Epithelial cell of proximal tubule (primary cell): ENCODE measurements at places on chromosomes 11 and 22. TPM values are rescaled to one million over a fixed set of nuclear protein-coding genes. Genes with fewer than 3 reads are reported as not detected.

- no peak for DNase-seq
Observed at GRCh38 chr11:69051381-69052342, 2.9 kb downstream of the TPCN2 start.

- DNase-seq = no peak
Observed at GRCh38 chr22:17119481-17120202, 1.5 kb downstream of the TMEM121B start.

The OR6T1 gene
- total RNA-seq = not detected in 2 replicates

DNA sequence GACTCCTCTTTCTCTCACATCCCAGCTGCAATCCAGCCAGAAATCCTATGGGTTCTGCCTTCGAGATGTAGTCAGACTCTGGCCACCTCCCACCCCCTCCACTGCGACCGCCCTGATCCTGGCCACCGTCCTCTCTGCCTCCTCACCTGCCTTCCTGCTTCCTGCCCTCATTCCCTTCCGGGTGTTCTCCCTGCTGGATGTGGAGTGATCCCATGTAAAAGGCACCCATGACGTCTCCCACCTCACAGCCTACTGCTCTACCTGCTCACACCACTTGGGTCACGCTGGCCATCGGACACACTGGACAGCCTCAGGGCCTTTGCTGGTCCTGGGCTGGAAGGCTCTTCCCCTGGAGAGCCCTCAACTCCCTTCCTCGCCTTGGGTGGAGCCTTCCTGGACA, 33.7 kb upstream of the CD5 start:
- no peak for DNase-seq

The C11orf98 gene
- total RNA-seq = 125 and 129 TPM in 2 replicates

DNA sequence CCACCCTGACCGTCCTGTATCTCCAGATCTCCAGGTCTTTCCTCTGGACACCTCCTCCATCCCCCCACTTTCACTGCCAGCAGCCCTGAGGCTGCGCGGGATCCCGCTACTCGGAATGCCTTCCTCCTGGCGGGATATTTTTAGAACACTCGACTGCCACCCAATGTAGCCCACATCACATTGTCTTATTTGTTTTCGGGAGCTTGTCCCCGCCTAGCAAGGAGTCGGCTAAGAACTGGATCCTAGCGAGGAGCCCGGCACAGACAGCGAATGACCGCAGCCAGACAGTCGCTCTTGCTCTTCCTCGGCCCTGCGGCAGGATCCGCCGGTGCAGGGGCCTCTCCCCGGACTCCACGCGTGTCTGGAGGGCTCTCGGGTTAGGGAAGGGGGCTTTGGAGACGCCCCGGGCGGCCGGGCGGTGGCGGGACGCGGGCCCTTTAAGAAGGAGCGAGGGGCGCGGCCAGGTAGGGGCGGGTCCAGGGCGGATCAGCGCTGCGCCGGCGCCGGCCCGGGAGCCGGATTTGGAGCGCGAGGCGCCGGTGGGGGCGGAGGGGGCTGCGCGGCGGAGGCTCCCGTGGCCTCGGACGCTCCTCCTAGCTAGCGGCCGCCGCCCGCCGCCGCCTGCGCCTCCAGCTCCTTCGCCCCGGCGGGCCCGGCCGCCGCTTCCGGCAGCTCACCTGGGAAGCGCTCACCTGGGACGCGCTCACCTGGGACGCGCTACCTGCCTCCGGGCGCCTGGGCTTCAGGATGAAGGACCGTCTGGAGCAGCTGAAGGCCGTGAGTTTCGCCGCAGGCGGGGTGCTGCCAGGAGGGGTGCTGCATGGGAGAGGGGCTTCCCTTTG, at the start of gene STX3:
Gene STX3, plus strand, starts transcription at position 518 of the 842 bp plus-strand sequence. Its CDS starts 230 bp downstream, at position 748.
- no peak for DNase-seq

GRCh38 chr11:2847561-2847960, 38.0 kb downstream of the CDKN1C start:
- no peak for DNase-seq

DNA sequence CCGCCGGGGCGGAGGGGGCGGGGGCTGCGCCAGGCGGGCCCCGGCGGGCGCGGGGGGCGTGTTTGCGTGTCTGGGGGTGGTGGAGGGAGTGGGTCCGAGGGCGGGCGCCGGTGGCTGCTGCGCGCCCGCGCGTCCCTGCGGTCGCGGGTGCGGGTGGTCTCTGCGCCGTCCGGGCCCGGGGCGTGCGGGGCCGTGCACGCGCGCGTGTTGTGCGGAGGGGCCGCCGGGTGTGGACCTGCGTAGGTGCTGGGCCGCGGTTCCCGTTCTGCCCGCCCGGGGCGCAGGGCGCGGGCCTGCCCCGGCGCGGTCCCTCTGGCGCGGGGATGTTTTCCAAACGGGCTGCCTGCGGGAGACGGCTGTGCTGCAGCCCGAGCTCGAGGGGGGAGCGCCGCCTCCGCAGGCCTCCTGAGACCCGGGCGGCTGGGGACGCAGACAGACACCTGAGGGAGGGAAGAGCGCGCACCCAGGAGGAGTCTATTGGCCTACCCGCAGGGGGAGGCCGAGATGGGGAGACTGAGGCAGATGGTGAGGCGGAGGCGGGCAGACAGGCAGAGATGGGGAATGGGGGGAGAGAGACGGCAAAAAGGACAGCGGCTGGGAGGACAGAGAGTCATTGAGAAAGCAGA, 442 bp downstream of the PELI3 start:
- DNase-seq = no peak

The MYEOV gene
- total RNA-seq = 8.6 and 14.9 TPM in 2 replicates

DNA sequence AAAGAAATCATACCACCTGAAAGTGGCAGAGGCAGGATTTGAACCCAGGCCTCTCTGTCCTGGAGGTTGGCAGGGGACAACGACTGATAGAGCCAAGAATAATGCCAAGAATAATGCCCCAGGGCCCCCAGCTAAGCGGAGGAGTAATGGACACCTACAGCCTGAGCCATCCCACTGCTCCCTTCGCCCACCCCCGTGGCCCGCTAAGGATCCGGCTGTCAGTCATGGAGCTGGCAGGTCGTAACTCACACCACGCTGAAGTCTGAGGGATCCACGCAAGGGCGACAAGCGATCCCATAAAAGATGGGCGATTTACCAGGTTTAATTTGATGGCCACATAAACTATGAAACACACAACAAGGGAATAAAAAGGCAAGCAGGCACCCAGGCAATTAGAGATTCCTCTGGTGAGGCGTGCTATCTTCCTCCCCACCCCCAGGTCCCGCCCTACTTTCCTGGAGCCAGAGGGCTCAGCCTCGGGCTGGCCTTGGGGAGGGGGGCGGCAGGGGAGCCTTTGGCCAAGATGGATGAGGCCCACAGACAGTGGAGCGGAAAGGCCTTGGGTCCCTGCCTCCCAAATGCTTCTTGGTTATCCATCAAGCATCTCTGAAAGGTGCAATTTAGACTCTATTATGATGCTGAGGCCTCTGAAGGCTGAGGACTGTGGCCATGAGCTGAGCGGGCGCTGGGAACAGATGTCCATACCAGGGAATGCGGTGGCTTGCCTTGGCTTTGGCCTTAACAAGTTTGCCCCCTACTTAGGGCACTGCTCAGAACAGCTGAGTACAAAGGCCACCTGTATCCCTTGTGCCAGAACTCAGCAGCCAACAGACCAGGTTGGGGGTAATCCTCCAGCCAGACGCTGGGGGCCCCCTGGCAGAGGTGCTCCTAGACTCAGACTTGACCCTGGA, 55.2 kb downstream of the MACROD1 start:
- no peak for DNase-seq
